ENCODE measurements at places on chromosomes 6 and 20. TPM values are rescaled to one million over a fixed set of nuclear protein-coding genes. Genes with fewer than 3 reads are reported as not detected.

- DNase-seq: peak; percentile 18
These were observed 14.0 kb downstream of the UST start for GRCh38 chr6:148760568-148761526.

- DNase-seq: no peak
These were observed 69.3 kb downstream of the TOX2 start for GRCh38 chr20:43983904-43984361.

DNA sequence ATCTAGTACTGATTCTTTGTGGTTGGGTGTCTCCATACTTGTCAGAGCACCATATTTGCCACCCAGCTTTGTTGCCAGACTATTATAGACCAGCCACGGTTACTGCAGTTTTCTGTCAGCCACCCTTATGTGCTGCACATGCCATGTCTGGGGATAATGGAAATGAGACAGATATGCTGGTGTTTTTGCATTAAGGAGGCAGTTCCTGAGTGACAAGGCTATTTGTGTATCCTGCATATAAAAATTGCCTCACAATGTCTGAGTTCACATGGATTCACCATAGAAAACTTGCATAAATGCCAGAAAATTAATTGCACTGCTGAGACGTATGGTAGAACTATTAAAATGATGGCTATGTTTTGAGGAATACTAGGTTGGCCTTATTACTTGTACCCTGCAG is 51.8 kb downstream of the NKAIN2 start:
- no peak for DNase-seq

GRCh38 chr6:129264480-129265045 is 381.6 kb downstream of the LAMA2 start:
- no peak for DNase-seq

DNA sequence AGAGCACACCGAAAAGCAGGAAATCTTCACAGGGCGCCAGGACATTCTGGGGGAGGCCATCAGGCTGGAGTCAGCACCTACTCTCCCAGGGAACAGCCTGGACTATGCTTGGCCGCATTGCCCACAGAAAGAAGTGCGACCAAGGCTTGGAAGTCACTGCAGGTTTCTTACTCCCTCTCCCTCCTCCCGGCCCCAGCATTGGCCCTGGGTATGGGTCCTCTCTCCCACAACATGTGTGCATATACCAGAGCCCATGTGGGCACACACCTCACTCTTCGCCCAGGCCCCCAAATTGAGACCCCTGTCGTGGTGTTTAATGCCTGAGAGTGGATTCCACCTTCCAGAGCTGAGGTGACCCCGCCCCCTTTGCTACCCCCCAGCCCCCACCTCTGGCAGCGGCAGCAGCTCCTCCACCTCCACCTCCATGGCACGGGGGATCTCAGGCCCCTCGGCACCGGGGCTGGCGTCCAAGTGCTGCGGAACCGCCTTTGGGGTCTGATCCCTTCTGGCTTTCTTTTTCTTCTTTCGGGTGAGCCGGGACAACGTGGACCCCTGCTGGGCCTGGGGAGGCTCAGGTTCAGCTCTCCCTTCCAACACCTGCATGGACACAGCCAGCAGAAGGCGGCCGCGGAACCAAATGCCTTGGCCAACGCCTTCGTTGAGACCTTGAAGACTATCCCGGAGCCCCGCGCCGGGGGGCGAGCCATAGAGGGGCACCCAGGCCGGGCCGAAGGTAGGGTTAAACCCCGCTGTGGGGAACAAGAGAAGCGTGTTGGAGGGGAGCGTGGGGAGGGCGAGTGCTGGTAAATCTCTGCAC is 15.2 kb upstream of the SPAG4 start:
- DNase-seq: no peak

Gene NKAPL
- 0.22 TPM for total RNA-seq

Gene ARMH2
- not detected for total RNA-seq

GRCh38 chr6:140069576-140069975 is 695.1 kb upstream of the CITED2 start:
- DNase-seq: no peak

DNA sequence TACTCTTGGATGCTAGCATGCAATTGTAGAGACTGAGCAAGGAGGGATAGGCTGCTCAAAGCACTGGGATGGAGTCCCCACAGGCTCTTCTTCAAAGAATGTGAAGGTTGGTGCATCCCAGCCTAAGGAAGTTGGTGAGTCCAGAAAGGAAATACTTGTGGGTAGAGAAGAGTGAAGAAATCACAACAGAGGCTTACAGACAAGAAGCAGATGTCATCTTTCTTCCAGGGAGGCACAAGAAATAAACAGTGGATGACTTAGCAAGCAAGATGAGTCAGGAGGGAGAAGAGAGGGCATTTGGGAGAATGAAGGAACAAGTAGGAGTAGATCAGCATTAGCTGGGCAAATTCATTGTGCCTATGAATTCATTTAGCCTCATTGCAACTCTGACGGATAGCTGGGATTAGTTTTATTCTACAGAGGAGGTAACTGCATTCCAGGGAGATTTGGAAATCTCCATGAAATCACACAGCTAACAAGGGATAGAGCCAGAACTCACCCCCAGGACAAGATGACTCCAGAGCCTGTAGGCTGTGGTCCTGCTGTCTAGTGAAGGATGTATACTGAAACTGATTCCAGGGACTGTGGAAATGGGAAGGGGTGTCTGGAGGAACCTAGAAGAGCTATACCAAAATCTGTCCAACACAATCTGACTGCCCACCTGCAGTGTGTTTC is 125.8 kb upstream of the SPTLC3 start:
- no peak for DNase-seq

- DNase-seq: no peak
These were observed 5.7 kb downstream of the SOD2 start for GRCh38 chr6:159687341-159687740.

DNA sequence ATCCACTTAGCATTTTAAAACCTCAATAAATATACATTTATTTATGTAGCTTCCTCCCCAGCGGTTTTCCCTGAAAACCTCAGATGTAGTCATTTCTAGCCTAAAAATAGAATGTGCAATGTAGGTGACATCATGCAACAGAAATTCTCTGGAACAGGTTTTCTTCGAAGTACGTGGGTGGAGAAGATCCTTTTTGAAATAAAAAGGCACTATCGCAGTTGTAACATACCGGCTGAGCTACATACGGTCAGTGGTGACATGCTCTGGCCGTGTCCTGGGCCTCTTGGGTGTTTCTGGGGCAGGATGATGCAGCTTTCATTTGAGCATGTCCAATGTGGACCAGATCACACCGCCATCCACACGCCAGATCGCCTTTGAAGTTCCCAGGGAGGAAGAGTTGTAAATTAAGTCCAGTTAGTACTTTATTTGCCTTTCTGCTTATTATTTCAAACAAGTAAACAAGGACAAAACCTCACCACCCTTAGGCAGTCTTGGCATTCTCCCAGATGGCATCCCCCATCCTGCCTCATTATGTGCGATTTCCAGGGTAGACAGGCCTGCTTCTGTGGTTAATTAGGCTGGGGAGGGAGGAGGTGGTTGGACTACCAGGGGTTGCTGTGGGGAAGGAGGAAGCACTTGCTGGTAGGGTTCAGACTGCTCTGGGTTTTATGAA is 109.5 kb upstream of the CLDN20 start:
- no peak for DNase-seq

- no peak for DNase-seq
These were observed 113.1 kb upstream of the BACH2 start for GRCh38 chr6:90409700-90410099.

- DNase-seq: no peak
These were observed 77.6 kb downstream of the RNF182 start for GRCh38 chr6:14002176-14002947.

- DNase-seq: no peak
These were observed 92.2 kb downstream of the CEP57L1 start for GRCh38 chr6:109187399-109188114.

DNA sequence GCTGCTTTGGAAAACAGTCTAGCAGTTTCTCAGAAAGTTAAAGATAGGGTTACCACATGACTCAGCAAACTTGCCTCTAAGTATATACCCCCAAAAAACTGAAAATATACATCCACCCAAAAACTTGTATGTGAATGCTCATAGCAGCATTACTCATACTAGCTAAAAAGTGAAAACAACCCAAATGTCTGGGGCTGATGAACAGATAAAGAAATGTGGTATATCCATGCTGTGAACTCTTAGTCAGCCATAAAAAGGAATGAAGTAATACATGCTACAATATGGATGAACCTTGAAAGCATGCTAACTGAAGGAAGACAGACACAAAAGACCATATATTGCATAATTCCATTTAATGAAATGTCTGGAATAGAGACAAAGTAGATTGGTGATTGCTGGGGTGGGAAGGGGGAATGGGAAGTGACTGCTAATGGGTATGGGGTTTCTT is 79.9 kb upstream of the GLP1R start:
- DNase-seq: no peak

DNA sequence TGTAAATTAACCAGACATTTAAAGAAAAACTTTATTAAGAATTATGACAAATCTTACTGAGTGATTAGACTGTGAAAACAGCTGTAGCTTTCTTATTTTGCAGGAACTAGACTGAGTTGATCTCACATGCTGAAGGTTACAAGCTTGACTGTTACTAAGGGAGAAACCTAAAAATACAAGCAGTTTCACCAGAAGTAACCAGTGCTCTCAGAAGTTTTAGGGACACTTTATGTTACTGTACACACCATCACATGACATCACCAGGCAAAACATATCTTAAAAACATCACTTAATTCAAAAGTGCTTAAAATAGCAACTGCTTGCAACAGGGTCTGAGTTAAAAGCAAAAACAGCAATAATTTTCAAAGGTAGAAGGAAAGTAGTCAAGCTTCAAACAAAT is 5.4 kb downstream of the FBXO30 start:
- no peak for DNase-seq

- peak; percentile 70 for DNase-seq
These were observed 4.0 kb downstream of the PPP1R18 start for GRCh38 chr6:30682143-30683117.

Gene AGPAT4
- 8.2 TPM for total RNA-seq

DNA sequence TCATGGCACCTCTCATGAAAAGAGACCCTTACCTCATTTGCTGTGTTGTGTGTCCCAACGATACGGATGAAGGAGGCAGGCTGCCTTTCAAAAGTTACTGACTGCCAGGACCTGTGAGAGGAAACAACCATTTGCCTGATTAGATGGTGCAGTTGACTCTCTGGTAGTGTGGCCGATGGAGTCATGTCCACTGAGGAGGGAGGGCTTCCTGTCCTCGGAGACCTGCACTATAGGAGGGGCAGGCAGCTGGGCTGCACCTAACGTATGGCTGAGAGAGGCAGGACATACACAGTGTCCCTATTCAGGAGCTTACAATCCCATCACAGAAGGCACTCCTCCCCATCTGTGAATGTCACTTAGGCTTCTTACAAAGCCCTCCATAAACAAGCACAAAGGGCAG is 373.0 kb downstream of the ZFAND3 start:
- DNase-seq: no peak

Gene B3GALT4
- total RNA-seq: 12.8 TPM

- DNase-seq: no peak
These were observed 33.5 kb upstream of the MCM9 start for GRCh38 chr6:118968416-118968815.

GRCh38 chr6:107129370-107129925 is 14.1 kb upstream of the BEND3 start:
- no peak for DNase-seq

GRCh38 chr20:3929713-3930060 is 40.5 kb downstream of the PANK2 start:
- DNase-seq: no peak

Gene COL12A1
- total RNA-seq: 34.0 TPM

GRCh38 chr20:939606-940005 is 23.5 kb upstream of the ANGPT4 start:
- no peak for DNase-seq

Gene LY6G6F
- total RNA-seq: not detected

DNA sequence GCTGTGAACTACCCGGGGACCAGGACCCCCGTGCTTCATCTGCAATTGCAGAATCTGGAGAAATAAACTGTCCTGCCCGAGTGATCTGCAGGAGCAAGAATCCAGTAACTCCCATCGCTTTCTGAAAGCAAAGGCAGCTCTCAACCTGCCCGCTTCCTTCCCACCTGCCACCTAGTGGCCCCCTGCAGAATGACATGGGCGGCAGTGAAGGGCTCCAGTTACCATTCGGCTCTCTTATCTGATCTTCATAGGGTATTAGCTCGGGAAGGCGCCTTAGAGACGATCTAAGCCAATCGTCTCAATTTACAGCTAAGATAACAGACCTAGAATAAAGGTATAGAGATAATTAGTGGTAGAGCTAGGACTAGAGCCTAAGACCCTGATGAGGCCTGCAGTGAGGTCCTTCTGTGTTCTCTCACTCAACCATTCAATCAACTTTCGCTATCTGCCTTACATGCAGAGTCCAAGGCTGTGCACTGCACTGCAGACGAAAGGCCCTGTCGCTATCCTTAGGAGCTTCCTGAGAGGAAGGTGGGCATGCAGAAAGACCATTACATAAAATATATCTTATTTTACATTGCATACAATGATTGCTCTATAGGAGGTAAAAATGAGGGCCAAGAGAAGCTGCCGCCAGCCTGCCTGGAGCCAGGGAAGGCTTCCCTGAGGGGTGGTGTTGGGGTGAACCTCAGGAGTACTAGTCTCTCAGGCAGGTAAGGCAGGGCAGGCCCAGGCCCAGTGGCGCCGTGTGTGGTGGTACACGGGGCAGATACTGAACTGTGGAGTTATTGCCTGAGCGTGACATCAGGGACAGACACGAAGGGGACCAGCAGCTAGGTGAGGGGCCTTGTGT is 7.1 kb upstream of the PSMG4 start:
- DNase-seq: peak; percentile 14

Gene EYA2
- 16.9 TPM for total RNA-seq

DNA sequence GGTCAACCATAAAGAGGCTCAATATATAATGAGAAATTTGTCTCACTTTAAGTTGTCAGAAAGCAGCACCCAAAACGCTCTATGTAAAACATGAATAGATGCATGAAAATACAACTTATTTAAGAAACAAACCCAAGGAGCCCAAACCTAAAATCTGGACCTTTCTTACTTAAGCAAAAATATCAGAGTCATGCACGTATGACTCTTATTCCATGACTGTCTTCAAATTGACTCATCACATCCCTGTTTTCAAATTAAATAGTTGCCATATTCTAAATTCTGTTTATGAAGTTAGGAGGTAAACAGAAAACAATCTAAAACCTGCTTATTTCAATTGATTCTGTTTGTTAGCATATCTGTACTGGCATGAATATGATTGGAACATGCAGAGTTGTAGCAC is 42.1 kb downstream of the ANKRD6 start:
- DNase-seq: no peak

DNA sequence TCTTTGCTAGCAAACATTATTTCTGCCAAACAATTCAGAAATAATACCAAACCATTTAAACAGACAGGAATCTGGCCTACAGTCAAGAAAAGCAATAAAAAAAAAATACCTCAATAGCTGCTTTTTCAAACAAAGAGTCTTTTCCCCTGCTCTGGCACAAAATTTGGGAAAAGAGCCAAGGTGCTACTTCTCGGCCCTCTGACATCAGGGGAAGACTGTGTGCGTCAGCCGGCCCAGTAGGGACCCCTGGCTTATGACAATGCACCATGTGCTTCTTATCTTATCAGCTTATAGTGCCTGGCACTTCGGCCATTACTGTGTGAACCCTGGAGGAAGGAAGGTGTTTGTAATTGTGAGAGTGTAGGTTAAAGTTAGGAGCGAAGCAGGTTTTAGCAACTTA is 89.4 kb downstream of the PDE10A start:
- DNase-seq: no peak

- DNase-seq: no peak
These were observed 315.7 kb upstream of the EPHA7 start for GRCh38 chr6:93735099-93735498.

Data from esophagus squamous epithelium (tissue), 5 donors.